ENCODE measurements at places on chromosomes 1 and 21.

DNA sequence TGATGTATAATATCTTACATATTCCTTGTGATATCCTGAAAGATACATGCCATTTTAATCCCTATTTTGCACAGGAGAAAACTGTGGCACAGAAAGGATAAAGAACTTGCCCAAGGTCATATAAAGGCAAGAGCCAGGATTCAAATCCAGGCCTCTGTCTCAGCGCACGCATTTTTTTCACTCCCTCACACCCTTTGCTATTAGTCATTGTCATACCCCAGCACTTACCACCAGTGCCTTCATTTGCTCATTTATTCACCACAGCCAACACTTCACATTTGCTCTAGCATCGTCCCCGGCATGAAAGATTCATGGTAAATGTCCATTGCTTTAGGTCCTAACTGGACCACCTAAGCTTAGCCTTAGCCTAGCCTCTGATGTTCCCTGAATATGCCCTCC is 14.2 kb downstream of the ALX3 start:
- no peak for DNase-seq

DNA sequence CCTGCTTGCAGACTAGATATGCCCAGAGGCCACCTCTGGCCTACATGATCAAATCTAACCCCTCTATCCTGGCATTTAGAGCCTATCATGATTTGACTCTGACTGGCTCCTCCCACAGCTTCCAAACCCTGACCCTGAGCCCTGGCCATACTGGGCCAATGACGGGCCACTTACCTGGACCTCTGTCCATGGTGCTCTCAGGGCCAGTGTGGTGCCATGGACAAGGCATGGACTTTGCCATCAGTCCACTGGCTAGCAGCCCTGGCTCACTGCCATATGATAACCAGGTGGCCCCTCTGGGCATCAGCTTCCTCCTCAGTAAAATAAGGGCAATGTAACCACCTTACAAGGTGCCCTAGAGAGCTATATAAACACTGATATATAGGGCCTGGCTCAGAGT is 713.4 kb downstream of the PTPRU start:
- DNase-seq, result no peak

DNA sequence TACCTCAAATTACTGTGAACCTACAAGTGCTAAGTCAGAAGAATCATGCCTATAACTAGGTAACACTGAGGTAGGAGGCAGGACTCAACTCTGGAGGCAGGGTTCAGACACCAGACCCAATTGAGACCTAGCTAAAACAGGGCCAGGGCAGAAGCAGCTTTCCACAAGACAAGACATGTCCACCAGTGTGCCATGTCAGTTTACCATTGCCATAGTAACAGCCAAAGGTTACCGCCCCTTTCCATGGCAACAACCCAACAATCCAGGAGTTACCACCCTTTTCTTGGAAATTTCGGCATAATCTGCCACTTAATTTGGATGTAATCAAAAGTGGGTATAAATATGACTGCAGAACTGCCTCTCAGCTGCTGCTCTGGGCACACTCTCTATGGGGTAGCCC is 432.3 kb downstream of the DPYD start:
- no peak for DNase-seq

- no peak for DNase-seq
These were observed 59.0 kb upstream of the MACF1 start for GRCh38 chr1:39145331-39145965.

DNA sequence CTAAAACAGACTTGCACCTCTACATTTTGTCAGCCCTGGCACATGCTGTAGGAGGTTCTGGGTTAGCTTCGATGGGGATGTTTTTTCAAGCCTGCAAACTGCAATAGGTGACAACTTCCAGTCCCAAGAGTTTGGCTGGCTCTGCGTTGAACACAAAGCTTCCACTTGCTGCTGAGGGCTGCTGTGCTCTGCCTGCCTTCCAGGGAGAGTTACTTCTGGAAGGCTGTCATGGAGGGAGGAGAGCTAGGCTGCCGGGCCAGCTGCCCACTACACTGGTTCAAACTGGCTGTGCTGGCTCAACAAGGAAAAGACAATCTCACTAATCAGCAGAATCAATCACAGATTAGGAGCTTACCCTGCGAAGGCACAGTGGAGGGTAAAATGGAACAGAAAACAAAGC is 46.7 kb upstream of the PPP2R5A start:
- DNase-seq, result no peak

DNA sequence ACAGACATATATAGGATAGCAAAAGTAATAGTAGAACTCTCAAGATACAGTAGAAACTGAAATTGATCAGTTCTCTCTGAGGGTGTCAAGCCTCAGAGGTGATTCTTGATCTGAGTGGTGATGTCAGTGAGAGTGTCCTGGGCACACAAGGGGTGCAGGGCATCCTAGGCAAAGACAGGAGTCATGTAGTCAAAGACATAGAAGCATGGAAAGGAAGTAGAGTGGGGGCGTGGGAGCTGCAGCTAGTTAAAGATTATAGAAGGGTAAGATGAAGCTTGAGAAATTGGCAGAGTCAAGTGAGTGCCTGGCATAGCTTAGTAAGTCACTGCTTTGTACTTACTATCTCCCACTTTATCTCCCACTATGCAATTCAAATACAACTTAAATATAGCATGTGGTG is 22.8 kb downstream of the CDC7 start:
- no peak for DNase-seq

DNA sequence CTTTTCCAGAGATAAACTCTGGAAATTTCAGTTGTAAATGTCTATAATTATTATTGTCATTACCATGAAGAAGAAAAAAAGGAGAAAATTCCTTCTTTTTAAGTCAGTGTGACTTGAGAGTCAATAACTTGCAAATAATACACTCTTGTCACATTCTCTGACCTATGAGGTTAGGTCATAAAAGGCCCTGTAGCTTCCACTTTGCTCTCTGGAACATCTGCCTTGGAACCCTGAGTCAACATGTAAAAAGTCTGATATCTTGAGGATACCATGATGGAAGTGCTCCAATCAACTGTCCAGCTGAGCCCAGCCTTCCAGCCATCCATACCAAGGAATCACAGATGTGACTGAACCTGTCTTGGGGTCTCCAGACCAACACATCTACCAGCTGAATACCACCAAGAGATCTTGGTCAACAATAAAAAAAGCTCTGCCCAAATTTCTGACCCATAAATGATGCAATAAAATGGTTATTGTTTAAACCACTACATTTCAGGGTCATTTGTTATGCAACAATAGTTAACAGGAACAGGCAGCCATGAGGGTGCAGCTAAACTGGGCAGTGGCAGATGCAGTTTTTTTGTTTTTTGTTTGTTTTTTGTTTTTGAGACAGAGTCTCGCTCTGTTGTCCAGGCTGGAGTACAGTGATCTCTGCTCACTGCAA is 10.3 kb downstream of the DMRTA2 start:
- no peak for DNase-seq

DNA sequence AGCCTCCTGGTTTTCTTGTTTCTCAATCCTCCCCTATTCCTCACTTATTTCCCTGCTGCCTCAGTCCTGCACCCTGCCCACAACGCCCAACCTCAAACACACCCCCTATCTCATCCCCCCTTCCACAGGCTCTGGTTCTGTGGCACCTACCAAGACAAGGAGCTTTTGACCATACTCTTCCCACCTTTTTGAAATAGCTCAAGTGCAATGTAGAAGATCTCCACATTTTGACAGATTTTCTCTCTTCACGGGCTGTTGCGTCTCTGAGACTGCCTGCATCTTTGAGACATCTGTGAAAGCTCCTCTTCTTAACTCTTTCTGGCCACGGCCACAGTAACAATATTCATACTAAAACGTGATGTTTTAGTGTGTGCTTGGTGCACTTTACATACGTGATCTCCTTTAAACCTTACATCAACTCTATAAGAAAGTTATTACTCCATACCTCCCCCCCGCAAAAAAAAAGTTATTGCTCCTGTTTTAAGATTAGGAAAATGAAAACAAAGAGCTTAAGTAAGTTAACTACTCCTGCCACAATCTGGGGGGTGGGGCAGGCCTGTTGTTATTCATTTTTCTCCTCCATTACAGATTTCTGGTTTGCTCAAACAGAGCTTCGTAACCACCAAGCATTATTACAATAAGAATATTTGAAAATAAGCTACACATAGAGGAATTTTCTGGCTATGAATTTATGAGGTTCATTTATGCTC is 1.8 kb upstream of the SERBP1 start:
- no peak for DNase-seq

DNA sequence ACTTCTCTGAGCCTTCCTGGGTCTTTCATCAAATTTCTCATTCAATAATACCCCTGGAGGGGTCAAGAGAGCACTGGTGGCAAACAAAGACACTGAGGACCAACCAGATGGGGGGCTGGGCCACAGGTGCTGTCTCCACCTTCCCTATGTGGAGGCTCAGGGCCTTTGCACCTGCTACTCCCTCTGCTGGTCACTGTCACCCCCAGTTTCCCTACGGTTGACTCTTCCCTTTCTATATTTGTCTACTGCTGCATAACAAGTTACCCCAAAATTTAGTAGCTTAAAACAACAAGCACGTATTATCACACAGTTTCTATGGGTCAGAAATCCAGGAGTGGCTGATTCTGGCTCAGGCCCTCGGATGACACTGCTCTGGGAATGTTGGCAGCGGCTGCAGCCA is 138.8 kb upstream of the RUNX3 start:
- DNase-seq, result no peak

- DNase-seq, result peak; percentile 39
These were observed 1.7 kb upstream of the TNFRSF9 start for GRCh38 chr1:7942214-7942921.

- DNase-seq, result no peak
These were observed 48.9 kb downstream of the RASAL2 start for GRCh38 chr1:178142806-178143205.

DNA sequence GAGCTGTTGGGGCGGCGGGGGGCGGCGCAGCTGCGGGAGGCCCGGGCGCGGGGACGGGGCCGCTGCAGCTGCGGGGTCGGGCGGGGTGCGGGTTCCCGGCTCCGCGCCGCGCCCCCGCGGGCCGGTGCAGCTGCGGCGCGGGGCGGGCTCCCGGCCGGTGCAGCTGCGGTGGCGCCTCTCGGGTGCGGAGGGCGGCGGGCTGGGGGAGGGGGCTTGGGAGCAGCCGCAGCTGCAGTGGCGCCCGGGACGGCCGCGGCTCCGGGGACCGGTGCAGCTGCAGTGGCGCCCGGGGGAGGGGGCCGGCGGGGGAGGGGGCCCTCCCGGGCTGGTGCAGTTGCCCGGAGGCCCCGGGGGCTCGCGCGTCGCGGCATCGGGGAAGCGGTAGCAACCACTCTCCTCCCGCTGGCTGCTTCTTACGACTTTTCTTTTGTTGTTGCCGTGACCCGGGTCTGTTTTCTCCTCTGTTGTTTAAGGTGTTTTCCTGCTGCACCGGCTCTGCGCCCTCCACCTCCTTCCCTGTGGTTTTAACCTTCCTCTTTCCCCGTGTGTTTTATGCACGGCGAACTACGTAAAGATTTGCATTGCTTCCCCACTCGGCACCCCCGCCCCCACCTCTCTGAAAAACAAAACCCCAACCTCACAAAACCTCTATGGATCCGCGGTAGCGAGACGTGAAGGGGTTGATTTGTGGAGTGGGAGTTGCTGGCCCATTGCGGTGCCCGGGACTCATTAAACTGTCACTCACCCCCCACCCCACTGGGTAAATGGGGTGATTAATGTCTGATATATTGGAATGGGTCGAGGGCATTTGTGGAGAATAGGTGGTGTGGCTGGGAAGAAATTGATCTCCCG is 1.7 kb upstream of the ZBTB18 start:
- no peak for DNase-seq

DNA sequence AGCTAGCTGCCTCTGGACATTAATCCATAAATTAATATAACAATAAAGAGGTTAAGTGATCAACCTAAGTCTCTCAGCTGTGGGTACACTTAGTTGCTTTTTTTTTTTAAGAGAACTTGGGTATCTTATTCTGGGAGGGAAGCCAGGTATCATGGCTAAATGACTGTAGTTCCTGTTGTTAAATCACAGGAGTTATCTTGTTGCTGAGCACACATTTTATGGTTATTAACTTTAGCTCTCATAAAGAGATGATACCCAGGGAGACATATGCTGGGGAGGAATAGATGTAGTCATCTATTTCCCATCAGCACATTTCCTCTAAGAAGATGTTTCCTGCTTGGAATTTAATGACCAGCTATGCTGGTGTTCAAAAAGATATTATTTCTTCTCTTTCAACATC is 227.8 kb downstream of the PTGER3 start:
- DNase-seq, result no peak

- peak; percentile 49 for DNase-seq
These were observed 163.5 kb upstream of the RUNX1 start for GRCh38 chr21:35212393-35213127.

- DNase-seq, result no peak
These were observed 643.0 kb downstream of the KIF26B start for GRCh38 chr1:245797592-245798348.

DNA sequence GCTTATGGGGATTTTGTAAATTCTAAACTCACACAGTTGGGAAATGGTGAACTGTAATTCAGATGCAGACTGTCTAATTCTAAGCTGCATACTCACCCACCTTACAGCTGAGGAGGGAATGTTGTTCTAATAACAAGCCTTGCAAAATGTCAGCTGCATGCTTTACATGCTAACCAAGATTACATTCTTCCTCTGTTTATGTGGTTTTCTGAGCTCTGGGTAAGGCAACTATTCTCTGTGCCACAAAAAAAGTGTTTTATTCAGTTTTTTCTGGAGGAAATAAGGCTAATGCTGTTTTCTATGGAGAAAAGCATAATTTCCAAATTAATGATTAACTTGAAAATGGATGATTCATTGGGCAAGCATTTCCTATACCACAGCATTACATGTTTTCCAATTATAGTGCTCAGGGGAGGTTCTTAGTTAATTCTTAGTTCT is 64.9 kb downstream of the RGS13 start:
- peak; percentile 89 for DNase-seq

DNA sequence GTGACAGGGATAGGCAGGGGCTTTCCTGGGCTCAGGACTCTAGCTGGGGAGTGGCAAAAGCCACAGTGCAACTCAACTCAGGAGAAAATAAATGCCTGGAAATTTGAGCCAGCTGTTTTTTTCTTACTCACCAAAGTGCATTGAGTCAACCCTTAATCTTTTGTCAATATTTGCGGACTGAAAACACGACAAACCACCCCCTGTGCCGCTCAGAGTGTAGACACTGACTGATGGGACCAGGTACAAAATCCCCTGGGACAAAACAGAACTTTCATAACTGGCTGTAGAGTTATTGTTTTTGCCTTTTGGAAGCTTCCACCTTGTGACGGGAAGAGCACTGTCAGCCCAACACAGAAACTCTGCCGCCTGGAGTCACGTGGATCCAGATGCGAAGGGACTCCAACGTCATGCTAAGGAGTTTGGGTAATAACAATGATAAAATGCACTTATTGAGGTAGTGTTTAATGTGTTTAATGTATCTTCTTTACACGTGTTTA is 164.6 kb downstream of the PLPP3 start:
- DNase-seq, result no peak

- peak; percentile 59 for DNase-seq
These were observed 34.9 kb upstream of the RUNX3 start for GRCh38 chr1:24964811-24965570.

GRCh38 chr1:53314096-53314495 is 13.8 kb downstream of the LRP8 start:
- DNase-seq, result no peak
